Stimulated activated CD8-positive, alpha-beta memory T cell treated with anti-CD3 and anti-CD28 coated beads, Interleukin-15, amount 100 ng/mL, for 1 hour (primary cell): ENCODE measurements at places on chromosomes 5 and 9.

DNA sequence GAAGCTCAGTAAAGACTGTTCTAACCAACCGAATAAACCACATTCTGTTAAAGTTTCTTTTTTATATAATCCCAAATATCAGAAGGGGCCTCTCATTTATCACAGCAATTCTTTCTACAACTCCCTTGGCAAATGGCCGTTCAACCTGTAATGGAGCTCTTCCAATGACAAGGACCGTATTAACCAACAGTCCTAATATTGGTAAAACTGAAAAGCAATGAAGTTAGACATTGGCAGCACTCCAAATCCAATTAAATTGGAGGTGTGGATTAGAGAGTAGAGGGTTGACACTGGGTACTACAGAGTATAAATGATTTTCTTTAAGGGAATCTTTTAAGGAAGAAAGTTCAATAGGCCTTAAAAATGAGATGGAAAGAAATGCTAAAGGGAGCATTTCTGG lies 842 bp downstream of the TMED7 start:
- no peak for DNase-seq

DNA sequence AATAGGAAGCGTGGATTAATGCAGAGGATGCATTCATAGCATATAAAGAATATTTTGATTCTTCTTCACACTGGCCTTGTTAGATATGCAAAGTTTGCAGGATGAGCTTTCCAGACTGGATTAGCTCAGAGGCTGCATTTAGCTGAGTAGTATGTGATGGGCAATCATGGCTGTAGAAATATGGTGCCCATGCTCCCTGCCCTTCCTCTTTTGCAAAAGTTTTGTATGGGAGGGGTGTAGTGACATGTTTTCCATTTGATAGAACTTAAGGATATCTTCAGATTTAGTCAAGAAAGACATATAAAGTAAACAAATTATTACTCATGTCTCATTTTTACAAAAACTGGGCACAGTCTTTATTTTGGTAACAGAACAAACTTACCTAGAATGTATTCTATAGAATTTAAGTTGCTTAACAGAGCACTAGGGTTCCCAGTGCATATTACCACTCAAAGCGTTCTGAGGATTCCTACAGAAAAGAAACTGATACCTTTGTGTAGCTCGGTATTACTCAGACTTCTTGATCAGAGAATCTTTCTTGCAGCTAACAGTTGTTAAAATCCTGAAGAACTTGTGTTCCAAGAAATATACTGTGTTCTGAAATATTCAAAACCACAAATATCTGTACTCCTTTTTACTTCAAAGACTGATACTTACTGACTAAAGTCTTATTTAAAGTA lies 9.8 kb downstream of the GTF3C4 start:
- DNase-seq = no peak

DNA sequence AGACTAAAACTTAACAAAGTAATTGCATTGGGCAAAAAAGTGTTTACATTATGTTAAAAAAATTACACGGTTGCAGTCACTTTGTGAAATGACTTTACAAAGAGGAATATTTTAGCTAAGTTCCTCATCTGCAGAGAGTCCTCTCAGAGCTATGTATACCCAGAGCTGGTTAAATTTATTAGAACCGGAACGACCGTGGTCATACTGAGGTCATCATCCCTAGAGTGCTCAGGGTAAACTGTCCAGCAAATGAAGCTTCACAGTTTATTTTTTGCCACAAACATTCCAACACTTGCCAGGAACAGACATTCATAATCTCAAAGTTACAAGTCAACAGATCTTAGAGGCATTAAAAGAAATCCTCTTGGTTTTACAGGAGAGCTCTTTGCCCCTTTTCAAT lies 897 bp downstream of the ROPN1L start:
- DNase-seq = no peak

DNA sequence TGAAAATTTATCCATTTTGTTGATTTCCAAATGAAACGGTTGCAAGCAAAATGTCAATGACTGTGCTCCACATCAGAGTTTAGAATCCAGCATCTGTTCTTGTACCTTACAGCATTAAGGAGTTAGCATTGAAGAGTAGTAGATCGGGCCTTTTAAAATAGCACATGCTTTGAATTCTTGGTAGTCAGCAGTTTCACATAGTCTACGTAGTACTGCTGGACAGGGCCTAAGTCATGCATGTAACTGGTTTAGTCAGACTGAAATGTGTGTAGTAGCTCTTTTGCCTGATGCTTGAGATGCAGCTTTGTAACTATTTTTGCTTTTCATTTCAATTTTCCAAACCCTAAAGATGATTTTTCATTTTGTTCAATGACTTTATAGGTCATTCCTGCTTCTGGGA lies 19.8 kb downstream of the LECT2 start:
- DNase-seq = no peak

DNA sequence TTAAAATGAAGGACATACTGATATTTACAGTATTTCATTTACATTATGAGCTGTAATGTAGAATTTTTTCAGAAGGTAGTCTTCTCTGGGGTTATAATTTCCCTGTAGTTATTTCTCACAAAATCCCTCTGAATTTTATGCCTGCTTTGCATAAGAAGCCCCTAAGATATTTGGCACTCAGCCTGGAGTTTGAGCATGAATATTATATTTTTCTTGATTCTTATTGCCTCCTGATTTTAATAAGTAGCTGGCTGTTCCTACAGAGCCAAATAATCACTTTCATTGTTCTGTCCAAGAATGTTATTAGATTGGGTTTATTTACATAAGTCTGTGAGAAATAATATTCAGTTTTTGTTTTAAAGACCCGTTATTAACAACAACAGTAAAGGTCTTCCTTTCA lies 195.0 kb downstream of the FER start:
- DNase-seq = no peak

DNA sequence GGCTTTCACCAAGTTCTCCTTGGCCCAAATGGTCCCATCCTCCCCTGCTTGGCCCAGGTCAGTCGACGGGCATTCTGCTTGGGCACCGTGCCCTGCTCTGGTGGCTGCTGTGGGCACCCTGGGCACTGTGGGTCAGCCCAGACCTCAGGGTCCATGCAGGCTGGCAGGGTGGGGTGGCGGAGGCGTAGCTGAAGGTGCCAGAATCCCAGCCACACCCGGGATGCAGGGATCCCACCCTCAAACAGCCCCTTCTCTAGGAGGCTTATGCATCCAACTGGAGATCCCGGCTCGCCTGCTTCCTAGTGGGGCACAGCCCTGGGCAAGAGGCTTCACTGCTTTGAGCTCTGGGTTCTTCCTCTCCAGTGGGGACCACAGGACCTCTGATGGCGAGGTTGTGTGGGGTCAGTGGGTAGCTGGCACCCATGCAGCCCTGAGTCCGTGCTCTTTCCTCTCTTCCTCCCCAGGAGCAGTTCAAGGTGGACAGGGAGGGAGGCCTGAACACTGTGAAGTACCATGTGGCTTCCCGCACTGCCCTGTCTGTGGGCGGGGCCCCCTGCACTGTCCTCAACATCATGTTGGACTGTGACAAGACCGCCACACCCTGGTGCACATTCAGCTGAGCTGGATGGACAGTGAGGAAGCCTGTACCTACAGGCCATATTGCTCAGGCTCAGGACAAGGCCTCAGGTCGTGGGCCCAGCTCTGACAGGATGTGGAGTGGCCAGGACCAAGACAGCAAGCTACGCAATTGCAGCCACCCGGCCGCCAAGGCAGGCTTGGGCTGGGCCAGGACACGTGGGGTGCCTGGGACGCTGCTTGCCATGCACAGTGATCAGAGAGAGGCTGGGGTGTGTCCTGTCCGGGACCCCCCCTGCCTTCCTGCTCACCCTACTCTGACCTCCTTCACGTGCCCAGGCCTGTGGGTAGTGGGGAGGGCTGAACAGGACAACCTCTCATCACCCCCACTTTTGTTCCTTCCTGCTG lies 9.4 kb downstream of the B4GALT7 start:
- no peak for DNase-seq

DNA sequence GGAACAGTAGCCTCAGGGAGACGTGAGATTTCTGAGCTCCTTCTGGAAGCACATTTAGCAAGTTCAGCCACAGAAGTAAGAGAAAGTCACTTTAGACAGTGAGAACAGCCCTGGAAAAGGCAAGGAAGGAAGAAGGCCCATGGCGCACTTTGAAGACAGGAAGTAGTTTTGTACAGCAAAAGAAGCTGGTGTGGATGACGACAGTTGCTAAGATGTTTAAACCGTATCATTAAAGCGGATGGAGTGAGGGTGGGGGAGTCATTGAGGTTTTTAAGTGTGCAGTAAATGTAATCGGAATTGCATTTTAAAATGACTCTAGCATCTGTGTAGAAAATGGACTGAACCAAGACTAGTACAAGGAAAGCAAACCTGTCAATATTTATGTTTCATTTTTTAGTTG lies 15.3 kb upstream of the TRPM3 start:
- no peak for DNase-seq

DNA sequence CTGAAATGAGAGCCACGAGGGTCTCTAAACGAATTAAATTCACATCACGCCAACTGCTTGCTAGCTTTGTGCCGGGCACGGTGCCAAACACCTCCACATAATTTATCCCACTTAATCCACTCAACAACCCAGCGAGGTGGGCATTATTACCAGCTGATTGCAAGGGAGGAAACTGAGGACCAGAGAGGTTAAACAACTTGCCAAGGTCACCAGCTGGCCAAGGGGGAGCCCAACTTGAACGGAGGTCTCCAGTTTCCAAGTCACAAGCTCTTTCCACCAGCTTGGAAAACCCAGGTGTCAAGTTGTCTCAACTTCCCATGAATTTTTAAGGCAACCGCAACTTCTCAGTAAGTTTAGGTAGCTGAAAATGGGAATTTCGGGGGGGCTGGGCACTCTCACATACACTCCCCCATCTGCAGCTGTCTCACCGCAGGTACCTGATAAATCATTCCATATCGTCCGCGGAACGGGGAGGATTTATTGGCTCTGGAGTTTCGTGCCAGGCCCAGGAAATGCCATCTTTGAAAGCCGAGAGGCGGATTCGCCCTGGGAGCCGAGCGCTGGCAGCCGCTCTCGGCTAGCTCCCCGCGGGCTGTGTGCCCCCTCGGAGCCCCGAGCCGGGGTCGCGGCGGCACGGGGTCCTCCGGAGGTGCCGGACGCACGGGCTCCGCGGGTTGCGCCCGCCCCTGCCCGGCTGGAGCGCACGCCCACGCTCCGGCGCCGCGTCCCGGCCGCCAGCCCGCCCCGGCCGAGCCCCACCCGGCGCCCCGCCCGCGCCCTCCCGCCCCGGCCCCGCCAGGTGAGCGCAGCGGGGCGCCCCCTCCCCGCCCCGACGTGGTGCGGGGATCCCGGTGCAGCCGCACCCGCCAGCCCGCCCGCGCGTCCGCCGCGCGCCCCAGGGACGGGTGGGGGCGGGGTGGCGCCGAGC lies 617 bp downstream of the PTPN3 start:
- DNase-seq = no peak
